ENCODE measurements at places on chromosomes 1 and 21.

GRCh38 chr1:203702130-203702577 lies 62.8 kb upstream of the LAX1 start:
- no peak for DNase-seq

- DNase-seq: peak; percentile 20
Observed at GRCh38 chr1:92485381-92486250, 1.1 kb downstream of the GFI1 start.

GRCh38 chr1:60279798-60280197 lies 206.2 kb upstream of the C1orf87 start:
- no peak for DNase-seq

DNA sequence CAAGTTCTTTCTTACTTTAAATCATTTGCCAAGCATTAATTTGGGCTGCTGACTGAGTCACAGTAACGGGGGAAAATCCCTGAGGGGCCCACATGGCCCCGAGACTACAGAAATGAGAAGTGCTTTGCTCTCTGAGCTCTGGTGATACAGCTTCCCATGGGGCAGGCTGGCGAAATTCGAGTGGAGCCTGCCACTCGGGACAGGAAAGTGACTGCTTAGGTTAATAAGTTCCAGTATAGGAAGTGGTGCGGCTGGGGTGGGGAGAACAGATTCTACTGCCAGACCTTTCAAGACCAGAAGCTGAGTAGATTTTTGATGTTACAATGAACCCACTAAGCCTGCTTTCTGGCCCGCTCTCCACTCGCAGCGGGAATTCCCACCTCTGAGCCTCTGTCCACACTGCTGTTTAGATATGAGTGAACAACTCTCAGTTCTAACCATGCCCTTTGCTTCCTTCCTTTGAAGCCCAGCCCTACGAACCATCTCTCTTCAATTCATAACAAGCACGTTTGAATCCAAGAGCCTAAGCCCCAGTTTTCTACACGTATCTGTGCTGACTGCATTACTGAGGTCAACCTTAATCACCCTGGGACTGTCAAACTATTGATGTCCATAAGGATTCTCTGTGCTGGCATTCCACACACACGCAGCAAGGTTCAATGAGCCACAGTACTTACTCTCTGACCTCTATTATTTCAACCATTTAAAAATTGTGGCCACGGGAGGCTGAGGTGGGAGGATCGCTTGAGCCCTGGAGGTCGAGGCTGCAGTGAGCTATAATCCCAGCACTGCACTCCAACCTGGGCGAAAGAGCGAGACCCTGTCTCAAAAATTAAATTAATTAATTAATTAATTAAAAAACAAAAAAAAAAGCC lies 9.6 kb downstream of the ZBTB17 start:
- DNase-seq: no peak

Data from DMS79 (cell line).